ENCODE measurements at places on chromosomes 2 and 18.

GRCh38 chr18:10822456-10822855 is 296.6 kb downstream of the NAPG start:
- H3K27me3 ChIP-seq: no peaks in the 10 kb centered on the region
- no peaks in the 10 kb centered on the region for H3K36me3 ChIP-seq
- H3K4me1 ChIP-seq: peaks cover 3% of the 10 kb centered on the region
- no peak overlapping the region for H3K27ac ChIP-seq

- DNase-seq: no peak
- no peak overlapping the region for H3K27ac ChIP-seq
- no peaks in the 10 kb centered on the region for H3K36me3 ChIP-seq
- no peaks in the 10 kb centered on the region for H3K27me3 ChIP-seq
- H3K4me1 ChIP-seq: no peaks in the 10 kb centered on the region
Measured at GRCh38 chr2:216243026-216243425, 129.3 kb downstream of the MARCHF4 start.

DNA sequence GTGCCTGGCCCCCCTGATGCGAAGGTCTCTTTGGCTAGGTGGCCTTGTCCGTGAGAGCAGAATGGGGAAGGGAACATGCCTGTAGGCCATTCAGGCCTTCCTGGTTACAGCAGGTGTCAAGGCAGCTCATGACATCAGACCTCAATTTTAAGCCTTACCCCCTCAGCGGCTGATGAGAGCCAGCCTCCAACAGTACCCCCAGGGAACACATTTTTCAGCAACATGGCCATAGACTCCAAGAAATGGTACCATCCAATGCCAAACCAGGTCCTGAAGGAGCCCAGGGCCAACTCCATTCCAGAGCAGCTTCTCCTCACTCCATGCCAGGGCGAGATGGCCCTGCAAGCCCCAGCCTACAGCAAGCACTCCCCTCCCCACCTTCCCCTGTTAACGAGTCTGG is 199.2 kb downstream of the SMAD2 start:
- H3K27me3 ChIP-seq: no peaks in the 10 kb centered on the region
- DNase-seq: no peak
- no peak overlapping the region for H3K27ac ChIP-seq
- peaks cover 4% of the 10 kb centered on the region for H3K4me1 ChIP-seq

DNA sequence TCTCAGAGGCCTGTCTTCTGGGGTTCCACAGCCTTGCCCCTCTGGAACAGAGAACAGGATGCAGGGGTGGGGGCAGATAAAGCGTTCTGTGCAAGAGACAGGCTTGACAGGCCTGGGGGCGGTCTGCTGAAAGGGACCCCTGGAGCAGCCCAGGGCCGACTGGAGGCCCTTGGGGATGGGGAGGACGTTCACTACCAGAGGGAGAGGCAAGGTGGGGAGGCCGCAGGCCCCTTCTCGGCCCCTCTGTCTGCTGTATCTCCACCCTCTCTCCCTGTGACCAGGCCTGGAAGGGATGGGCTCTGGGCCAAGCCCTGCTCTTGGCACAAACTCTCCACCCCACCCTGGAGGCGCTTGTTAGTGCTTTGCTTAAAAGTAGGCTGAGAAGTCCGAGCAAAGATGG is 27.3 kb upstream of the INHBB start:
- H3K27ac ChIP-seq: no peak overlapping the region
- DNase-seq: no peak
- H3K27me3 ChIP-seq: peaks cover 49% of the 10 kb centered on the region
- H3K4me1 ChIP-seq: no peaks in the 10 kb centered on the region
- no peaks in the 10 kb centered on the region for H3K36me3 ChIP-seq

DNA sequence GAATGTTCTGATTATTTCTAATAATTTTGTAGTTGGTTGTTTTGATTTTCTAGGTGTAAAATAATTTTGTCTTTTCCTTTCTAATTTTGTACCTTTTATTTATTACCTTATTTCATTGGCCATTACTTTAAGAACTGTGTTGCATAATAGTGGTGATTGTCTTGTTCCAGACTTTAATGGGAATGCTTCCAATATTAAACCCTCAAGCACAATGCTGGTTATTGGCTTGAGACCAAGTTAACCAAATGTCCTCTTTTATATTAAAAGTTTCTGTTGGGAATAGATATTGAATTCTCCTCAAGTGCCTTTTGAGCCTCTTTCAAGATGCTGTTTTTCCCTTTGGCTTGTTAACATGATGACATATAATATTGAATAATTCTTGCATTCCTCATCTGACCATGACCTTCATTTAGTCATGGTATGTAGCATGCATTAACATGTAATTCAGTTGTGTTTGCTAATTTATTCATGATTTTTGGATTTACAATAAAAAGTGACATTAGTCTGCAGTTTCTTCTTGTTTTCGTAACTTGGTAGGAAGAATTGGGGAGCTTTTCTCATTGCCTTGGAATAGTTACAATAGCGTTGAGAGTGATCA is 141.7 kb downstream of the DIS3L2 start:
- no peak overlapping the region for H3K27ac ChIP-seq
- no peak for DNase-seq
- no peaks in the 10 kb centered on the region for H3K27me3 ChIP-seq
- H3K36me3 ChIP-seq: no peaks in the 10 kb centered on the region
- no peaks in the 10 kb centered on the region for H3K4me1 ChIP-seq
- H3K4me3 ChIP-seq: no peak overlapping the region

DNA sequence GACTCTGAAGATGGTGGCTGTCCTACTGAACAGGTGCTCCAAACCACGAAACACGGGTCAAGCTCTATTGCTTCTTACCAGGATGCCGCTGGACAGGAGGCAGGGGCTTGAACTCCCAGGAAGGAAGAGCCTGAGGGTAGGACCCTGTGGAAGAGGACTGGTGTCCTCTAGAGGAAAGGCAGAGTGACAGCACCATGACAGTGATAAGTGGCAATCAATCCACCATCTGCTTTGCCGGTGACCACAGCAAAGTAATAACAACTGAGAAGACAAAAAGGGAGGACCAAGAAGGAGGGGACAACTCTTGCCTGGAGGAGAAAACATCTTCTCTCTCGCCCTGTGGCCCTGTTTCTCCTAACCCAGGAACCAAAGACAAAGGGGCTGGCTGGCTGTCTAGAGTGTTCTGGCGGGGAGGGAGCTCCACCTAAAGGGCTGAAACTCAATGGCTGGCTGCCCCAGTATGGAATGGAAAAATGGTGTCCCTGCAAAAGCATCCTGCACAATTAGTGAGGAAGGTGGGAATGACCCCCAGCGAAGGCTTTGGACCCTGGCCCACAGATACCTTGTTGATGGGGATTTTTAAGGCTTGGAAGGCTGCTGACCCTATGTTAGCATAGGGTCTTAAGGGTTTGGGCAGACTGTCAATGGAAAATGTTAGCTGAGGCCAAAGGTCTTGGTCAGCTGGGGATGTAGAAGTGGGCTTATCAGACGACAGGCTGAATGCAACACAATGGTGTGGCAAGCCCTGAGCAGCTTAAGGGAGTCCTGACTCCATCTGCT is 35.4 kb downstream of the PROC start:
- H3K27me3 ChIP-seq: no peaks in the 10 kb centered on the region
- H3K4me3 ChIP-seq: no peak overlapping the region
- H3K36me3 ChIP-seq: no peaks in the 10 kb centered on the region
- peaks cover 2% of the 10 kb centered on the region for H3K4me1 ChIP-seq

- H3K4me1 ChIP-seq: peaks cover 3% of the 10 kb centered on the region
- H3K27ac ChIP-seq: no peak overlapping the region
- no peak for DNase-seq
- H3K36me3 ChIP-seq: peaks cover 90% of the 10 kb centered on the region
- H3K27me3 ChIP-seq: no peaks in the 10 kb centered on the region
Measured at GRCh38 chr2:202290316-202290715, 24.8 kb downstream of the NOP58 start.

DNA sequence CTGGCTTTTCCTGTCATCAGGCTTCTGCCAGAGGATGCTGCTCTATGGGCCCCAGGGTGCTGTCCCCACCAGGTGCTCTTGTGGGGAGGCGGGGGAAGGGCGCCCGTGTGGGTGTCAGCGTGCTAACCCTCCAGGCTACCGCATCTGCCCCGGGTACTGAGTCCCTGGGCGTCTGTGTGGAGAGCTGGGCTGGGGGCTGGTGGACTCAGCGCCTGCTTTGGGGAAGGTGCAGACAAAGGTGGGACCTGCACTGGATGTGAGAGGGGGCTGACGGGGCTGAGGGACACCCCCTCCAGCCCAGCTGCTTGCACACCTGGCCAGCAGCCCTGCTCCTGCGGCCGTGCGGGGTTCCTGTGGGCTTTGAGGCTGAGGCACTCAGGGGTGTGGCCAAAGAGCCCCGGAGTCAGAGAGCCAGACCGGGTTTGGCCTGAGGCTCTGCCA is 120.7 kb upstream of the PXDN start:
- no peaks in the 10 kb centered on the region for H3K36me3 ChIP-seq
- no peak for DNase-seq
- H3K27me3 ChIP-seq: peaks cover 87% of the 10 kb centered on the region
- H3K4me3 ChIP-seq: no peak overlapping the region

DNA sequence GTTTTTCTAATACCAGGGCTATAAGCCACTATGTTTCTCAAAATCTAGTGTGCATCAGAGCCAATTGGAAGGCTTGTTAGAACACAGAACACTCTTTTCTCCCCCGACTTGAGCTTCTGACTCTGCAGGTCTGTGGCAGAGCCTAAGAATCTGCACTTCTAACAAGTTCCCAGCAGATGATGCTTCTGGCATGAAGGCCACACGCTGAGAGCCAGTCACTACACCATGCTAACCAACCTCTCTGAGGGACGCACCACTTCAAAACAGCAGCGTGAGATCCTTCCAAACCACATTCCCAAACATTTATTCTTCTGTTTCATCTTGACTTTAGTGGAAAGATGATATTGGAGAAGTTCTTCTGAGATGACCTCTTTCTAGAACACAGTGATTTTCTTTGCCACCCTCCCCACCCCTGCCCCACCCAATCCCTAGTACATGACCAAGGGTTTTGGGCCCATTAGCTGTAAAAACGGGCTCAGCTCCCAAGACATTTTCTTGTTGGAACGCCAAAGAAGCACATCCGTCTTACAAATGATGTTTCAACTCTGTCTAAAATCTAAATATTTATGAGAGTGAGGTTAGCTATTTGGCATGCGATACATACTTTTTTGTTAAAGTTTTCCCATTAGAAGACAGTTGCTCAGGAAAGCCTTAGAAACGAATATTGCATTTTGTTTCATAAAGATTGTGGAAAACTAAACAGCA is 391.9 kb downstream of the TMEM182 start:
- no peak overlapping the region for H3K27ac ChIP-seq
- H3K27me3 ChIP-seq: no peaks in the 10 kb centered on the region
- no peak overlapping the region for H3K4me3 ChIP-seq

- peaks cover 26% of the 10 kb centered on the region for H3K4me1 ChIP-seq
- no peaks in the 10 kb centered on the region for H3K36me3 ChIP-seq
- H3K27me3 ChIP-seq: no peaks in the 10 kb centered on the region
- H3K4me3 ChIP-seq: no peak overlapping the region
- H3K27ac ChIP-seq: no peak overlapping the region
Measured at GRCh38 chr2:8628866-8629209, 53.0 kb upstream of the ID2 start.

DNA sequence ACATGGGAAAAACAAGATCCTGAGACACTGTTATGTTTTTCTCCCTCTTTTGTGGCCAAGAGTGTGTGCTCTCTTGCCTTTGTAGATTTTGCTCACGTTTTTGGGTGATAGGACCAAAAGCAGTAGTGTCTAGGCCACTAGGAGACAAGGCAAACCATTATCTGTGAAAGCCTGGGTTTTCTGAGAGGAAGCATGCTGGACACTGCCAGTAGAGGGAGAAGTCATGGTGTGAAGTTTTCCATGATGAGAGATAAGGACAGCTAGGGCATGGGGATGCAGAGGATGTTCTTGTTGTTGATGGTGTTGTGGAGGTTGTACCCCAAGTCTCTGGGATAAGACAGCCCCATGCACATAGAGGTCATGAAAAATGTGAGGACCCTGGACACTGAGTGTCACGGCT is 285.3 kb downstream of the SOX11 start:
- H3K4me1 ChIP-seq: peaks cover 6% of the 10 kb centered on the region
- H3K4me3 ChIP-seq: no peak overlapping the region
- DNase-seq: no peak

GRCh38 chr2:187136646-187137045 is 287.7 kb upstream of the ZSWIM2 start:
- no peak overlapping the region for H3K27ac ChIP-seq
- H3K4me1 ChIP-seq: no peaks in the 10 kb centered on the region
- H3K4me3 ChIP-seq: no peak overlapping the region
- H3K27me3 ChIP-seq: no peaks in the 10 kb centered on the region
- H3K36me3 ChIP-seq: no peaks in the 10 kb centered on the region
- no peak for DNase-seq

- H3K36me3 ChIP-seq: no peaks in the 10 kb centered on the region
- no peak overlapping the region for H3K4me3 ChIP-seq
- H3K27me3 ChIP-seq: peaks cover 64% of the 10 kb centered on the region
- no peak overlapping the region for H3K27ac ChIP-seq
- peaks cover 3% of the 10 kb centered on the region for H3K4me1 ChIP-seq
Measured at GRCh38 chr2:16525265-16525887, 140.3 kb downstream of the CYRIA start.

- no peak for DNase-seq
- H3K27me3 ChIP-seq: no peaks in the 10 kb centered on the region
- H3K36me3 ChIP-seq: no peaks in the 10 kb centered on the region
- H3K4me1 ChIP-seq: no peaks in the 10 kb centered on the region
- no peak overlapping the region for H3K27ac ChIP-seq
Measured at GRCh38 chr2:177733322-177733855, 339.2 kb downstream of the PDE11A start.

DNA sequence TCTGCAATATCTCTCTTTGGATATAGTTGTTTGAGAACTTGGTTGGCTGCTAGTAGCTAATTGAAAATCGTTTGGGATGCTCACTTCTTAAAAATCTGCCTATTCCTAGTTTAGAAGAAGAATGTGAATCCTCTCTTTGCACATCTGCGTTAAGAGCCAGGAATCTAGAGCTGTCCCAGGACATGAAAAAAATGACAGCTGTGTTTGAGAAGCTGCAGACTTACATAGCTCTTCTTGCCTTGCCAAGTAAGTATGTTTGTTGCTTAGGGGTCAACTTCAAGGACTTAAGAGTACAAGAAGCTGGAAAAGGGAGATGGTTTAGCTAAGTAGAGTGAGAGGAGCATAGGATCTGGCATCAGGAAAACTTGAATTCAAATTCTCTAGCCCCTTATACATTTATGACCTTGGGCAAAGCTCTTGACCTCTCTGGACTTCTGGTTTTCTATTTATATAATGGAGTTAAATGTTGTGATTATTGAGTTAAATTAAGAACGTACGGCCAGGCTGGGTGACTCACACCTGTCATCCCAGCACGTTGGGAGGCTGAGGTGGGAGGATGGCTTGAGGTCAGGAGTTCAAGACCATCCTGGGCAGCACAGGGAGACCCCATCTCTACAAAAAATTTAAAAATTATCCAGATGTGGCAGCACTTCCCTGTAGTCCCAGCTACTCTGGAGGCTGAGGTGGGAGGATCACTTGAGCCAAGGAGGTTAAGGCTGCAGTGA is 55.2 kb upstream of the STON1 start:
- no peaks in the 10 kb centered on the region for H3K4me1 ChIP-seq
- no peak overlapping the region for H3K4me3 ChIP-seq
- no peak overlapping the region for H3K27ac ChIP-seq

DNA sequence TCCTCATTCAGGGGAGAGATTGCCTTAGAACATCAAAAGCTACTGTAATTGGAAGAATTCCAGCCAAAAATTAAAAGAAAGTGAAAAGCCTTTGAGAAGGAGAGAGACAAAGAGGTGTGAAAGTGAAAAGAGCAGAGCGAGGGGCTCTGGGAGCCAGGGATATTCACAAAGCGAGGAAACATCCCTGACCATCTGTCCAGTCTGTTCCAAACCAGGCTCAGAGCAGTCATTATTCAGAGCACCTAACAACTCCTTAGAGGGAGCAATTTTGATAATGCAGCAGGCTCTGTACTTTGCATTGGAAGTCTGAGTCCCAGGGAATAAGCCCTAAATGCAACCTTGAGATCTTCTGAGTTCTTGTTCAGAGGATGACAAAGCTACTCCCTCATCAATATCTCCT is 119.1 kb upstream of the LYPD1 start:
- H3K4me3 ChIP-seq: no peak overlapping the region
- H3K27me3 ChIP-seq: no peaks in the 10 kb centered on the region
- H3K4me1 ChIP-seq: no peaks in the 10 kb centered on the region
- DNase-seq: no peak
